ENCODE measurements at places on chromosomes 12 and 14.

GRCh38 chr12:53810950-53811349 is 59.2 kb upstream of the CISTR start:
- no peak for DNase-seq

- no peak for DNase-seq
These were observed 124.6 kb downstream of the SINHCAF start for GRCh38 chr12:31201382-31201781.

DNA sequence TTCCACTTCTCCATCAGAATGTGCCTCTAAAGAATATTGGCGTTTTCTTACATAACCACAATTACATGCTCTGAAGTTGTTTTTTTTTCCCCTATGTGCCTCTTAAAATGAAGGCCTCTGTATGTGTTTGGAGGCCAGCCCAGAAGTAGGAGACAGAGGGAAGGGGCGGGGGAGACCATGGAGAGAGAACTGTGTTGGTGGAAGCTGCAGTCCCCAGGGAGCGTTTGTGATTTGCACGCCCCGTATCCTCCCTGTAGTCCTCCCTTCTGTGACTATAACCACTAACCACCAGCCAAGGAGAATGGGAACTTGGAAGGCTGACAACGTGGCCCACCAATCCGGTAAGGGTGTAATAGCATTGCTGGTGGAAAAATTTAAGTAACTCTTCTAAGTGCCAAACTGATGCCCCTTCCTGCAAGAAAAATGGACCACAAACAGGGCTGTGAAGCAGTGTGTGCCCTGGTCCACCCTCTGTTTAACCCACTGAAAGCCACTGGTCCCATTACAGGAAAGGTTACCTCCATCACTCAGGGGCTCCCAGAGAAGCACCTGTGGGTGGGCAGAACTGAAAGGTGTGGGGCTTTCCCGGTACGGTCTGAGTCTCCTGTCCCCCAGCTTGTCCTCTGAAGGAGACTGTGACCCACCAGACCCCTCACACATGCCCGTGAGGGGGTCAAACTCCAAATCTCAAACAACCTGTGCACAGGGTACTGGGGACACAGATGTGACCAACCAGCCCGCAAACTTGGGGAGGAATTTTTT is 36.8 kb downstream of the CCDC88C start:
- DNase-seq, result no peak

DNA sequence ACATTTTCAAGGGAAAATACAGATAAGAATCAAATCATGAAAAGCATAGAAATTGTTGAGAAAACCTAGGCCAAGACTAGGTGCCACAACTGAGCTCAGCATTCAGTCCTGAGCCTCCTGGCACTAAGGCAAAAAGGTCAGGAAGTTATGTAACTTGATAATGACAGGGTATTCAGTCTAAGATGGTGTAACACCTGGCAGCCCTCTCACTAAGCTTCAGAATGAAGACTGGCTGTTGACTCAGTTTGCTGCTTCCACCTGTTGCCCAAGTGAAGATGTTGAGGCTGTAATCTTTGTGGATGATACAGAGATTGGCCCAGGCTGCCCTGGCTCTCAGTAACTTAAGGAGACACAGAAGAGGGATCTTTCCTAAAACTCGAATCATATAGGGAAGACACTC is 19.6 kb downstream of the PROX2 start:
- no peak for DNase-seq

GRCh38 chr12:60832290-60832689 is 1236.5 kb downstream of the SLC16A7 start:
- no peak for DNase-seq

DNA sequence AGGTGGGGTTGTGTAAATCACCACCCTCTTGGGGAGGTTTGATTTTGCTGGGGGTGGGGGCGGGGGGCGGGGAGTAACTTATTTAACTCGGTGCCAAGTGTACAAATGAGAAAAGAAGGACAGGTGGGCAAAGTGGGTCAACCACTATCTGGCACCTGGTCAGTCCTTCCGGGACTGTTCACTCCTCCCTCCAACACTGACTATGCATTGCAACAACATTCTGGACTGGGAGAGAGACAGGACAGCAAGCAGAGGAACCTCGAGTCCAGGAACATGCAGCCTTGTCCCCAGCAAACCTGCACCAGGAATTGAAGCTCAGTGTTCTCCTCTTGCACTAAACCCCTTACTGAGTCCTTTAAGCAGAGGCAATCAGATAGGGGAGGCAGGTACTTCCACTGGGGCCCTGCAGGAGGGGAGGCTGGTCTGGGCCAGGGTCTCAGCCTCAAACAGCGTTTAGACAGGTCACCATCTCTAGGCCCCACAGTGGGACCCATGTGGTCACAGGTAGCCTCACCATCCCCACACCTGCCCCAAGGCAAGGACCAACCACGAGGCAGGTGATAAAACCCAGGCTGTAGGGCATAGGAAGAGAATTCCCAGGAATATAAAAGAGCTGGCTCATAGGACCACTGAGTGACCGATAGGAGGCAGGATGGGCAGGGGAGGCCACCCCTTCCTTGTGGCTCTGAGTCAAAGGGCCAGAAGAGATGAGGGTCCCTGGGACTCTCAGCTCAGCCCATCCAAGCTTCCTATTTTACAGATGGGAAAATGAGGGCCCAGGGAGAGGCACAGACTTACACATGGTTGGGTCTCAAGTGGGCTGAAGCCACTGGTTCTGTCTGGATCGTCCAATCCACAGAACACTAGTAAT is 9.8 kb downstream of the CCDC85C start:
- DNase-seq, result no peak

DNA sequence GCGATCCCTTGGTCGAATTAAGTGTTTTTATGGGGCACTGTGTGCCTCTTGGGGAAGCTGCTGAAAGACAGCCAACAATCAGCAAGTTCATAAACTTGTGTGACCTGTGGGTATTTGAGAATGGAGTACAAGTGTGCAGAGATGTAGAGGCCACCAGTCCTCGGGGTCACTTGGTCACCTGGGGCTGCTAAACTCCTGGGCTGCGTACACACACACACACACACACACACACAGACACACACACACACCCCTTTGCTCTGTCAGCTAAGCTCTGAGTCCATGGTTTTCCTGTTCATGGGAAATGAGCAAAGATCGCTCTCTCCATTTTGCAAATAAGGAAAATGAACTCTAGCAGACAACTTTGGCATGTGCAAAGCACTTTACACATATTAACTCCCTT is 24.5 kb downstream of the DYRK4 start:
- no peak for DNase-seq

GRCh38 chr12:81465876-81466275 is 293.3 kb downstream of the PPFIA2 start:
- no peak for DNase-seq

DNA sequence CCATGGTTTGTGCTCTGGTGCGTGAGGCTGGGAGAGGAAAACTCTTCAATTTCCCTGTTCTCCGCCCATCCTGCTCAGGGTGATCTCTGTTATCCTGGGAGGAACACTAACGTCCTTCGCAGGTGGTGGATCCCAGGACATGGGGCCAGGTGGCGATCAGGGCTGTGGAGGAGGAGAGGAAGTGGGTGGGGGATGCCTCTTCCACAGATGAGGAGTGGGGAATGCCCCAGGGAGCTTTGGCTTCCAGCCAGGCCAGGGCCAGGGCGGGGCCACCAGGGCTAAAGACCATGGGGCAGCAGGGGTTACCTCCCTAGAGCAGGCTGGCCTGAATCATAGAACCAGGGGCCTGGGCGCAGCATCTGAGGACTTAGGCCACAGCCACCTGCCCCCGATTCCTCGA is 3.3 kb upstream of the KRT75 start:
- no peak for DNase-seq
